ENCODE measurements at places on chromosomes 2 and 18.
A peak's percentile ranks its signal among the peaks of the same experiment; 100 is the strongest.

GRCh38 chr2:216571178-216571908, 61.9 kb upstream of the IGFBP2 start:
- DNase-seq, result no peak
- H3K27ac ChIP-seq, result no peak overlapping the region
- H3K36me3 ChIP-seq, result no peaks in the 10 kb centered on the region

DNA sequence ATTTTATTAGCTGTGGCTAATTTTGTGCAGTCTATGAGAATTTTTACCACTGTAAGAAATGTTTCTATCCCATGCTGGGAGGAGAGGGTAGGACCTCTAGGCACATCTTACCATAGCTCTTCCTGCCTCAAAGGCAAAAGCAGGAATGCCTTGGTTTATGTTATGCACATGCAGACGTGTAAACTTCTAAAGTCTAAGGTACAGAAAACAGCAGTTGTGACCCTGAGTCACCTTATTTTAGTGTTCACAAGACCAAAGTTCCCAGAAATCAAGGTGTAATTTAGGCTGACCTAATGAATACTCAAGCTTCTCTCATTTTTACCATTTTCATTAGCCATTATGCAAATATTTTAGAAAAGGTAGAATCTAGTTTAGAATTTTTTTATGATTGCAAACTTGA, 15.4 kb upstream of the WIPF1 start:
- peaks cover 4% of the 10 kb centered on the region for H3K4me1 ChIP-seq
- DNase-seq, result peak; percentile 83
- no peak overlapping the region for H3K27ac ChIP-seq
- no peak overlapping the region for H3K4me3 ChIP-seq

- H3K36me3 ChIP-seq, result no peaks in the 10 kb centered on the region
- peaks cover 2% of the 10 kb centered on the region for H3K27me3 ChIP-seq
These were observed 105.6 kb downstream of the HNRNPLL start for GRCh38 chr2:38496927-38497669.

GRCh38 chr18:75070625-75071483, 138.1 kb downstream of the PTGR3 start:
- DNase-seq, result peak; percentile 43
- H3K4me1 ChIP-seq, result no peaks in the 10 kb centered on the region
- H3K36me3 ChIP-seq, result peaks cover under 1% of the 10 kb centered on the region
- no peaks in the 10 kb centered on the region for H3K27me3 ChIP-seq
- H3K4me3 ChIP-seq, result no peak overlapping the region

- no peak overlapping the region for H3K4me3 ChIP-seq
- no peaks in the 10 kb centered on the region for H3K36me3 ChIP-seq
- no peak overlapping the region for H3K27ac ChIP-seq
- no peak for DNase-seq
- H3K4me1 ChIP-seq, result no peaks in the 10 kb centered on the region
- H3K27me3 ChIP-seq, result no peaks in the 10 kb centered on the region
These were observed 1038.9 kb upstream of the ZEB2 start for GRCh38 chr2:145558617-145559350.

GRCh38 chr2:43174368-43174916, 52.0 kb downstream of the ZFP36L2 start:
- DNase-seq, result no peak
- no peak overlapping the region for H3K4me3 ChIP-seq
- H3K27ac ChIP-seq, result peak overlapping the region; percentile 49
- H3K36me3 ChIP-seq, result no peaks in the 10 kb centered on the region

DNA sequence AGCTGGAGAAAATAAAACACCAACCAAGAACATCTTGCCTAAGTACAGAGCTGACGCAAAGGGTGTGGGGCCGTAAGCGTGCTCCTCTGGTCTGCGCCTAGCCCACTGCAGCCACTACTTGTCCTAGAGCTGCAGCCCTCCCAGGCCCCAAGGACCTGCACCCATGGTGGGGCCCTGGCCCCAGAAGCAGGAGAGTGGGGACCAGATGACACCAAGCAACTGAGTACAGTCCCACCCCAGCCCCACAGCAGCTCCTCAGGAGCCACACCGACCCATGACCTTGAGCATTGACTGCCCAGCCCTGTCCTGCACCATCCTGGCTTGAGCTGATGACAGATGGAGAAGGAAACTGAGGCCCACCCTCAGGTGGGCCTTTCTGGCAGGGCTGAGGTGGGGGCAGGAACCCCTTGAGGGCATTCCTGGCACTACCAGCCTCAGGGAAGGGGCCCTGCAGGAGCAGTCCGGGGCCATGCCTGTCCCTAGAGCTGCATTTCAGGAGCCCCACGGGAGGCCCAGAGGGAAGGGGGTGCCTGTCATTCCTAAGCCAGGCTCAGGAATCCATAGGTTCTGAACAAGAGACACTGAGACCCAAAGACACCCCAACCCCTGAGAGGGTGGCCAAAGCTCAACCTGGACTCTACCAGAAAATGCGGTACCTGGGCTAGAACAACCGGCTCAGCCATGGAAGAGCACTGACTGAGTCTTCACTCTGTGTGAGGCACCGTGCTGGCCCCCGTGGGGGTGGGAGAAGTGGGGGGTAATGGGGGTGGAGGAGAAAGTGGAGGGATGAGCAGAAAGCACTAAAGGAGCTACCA, 4.9 kb downstream of the KIF1A start:
- H3K4me1 ChIP-seq, result no peaks in the 10 kb centered on the region
- DNase-seq, result no peak
- H3K27me3 ChIP-seq, result peaks cover 19% of the 10 kb centered on the region
- H3K36me3 ChIP-seq, result no peaks in the 10 kb centered on the region

DNA sequence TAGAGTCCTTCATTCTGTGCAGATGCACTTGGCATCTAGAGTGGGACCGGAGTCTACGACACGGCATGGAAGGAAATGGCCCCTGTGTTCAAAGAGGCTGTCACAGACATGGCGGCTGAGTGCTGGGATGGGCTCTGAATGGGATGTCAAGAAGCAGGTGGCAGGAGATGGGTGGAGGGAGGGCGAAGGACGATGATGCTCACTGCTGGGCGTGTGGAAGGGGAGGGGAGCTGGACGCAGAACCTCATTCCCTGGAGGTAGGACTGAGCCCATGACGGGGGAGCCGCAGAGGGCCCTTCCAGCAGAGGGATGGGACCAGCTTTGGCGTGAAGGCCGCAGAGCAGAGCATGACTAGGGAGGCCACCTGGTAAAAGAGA, 18.8 kb upstream of the ALPI start:
- no peaks in the 10 kb centered on the region for H3K27me3 ChIP-seq
- H3K36me3 ChIP-seq, result no peaks in the 10 kb centered on the region
- no peak overlapping the region for H3K27ac ChIP-seq
- H3K4me3 ChIP-seq, result no peak overlapping the region
- no peak for DNase-seq

- H3K27ac ChIP-seq, result no peak overlapping the region
- no peaks in the 10 kb centered on the region for H3K4me1 ChIP-seq
- no peak overlapping the region for H3K4me3 ChIP-seq
- H3K36me3 ChIP-seq, result no peaks in the 10 kb centered on the region
- H3K27me3 ChIP-seq, result no peaks in the 10 kb centered on the region
- no peak for DNase-seq
These were observed 63.2 kb upstream of the LRATD1 start for GRCh38 chr2:14569294-14569693.

All from small intestine (tissue), 16 donors.